Umbilical cord (tissue), 2 donors: ENCODE measurements at places on chromosomes 6 and 20.
A peak's percentile ranks its signal among the peaks of the same experiment; 100 is the strongest.

- no peak for DNase-seq
Measured at GRCh38 chr6:44712353-44713111, 325.0 kb downstream of the CDC5L start.

- peak; percentile 44 for DNase-seq
Measured at GRCh38 chr20:10863337-10864060, 189.7 kb upstream of the JAG1 start.

DNA sequence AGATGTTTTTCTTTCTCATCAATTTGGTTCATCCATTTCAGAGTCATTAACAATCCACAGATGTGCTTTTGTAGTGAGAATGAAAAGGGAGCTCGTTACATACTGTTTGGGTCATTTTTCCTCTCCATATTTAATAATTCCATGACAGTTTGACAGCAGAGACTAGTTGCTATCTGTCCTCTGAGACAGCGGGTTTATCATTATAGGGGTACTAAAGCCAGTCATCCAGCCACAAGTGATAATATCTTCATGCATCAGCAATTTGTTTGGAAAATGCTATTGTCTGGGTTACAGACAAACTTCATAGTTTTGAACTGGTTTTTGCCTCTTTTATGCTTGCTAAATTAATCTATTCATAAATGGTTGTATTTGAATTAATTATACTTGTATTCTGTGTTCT, 350.6 kb upstream of the FLRT3 start:
- no peak for DNase-seq

GRCh38 chr6:105184921-105185320, 5.1 kb upstream of the POPDC3 start:
- no peak for DNase-seq

DNA sequence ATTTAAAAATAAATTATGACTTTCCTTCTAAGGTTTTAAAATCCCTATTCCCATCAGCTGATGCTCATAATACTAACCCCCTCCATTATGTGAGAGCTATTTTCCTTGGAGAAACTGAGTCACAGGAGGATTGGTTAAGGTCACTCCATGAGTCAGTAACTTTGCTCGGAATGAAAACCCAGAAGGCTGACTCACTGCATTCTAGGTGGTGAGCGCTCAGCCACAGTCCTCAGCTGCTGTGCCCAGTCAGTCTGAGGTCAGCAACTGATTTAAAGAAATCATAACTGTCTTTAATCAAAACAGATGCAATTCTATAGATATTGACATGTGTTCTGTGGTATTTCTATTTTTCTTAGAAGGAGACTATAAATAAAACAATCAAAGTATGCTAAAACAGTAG, 359.2 kb downstream of the GJA1 start:
- DNase-seq, result peak; percentile 50

GRCh38 chr6:34025861-34026260, 120.0 kb downstream of the GRM4 start:
- no peak for DNase-seq

GRCh38 chr6:57262901-57263694, 41.0 kb upstream of the RAB23 start:
- peak; percentile 60 for DNase-seq

GRCh38 chr6:166036316-166037095, 131.1 kb downstream of the TBXT start:
- no peak for DNase-seq

- DNase-seq, result peak; percentile 77
Measured at GRCh38 chr6:105482921-105483320, 80.0 kb upstream of the PREP start.

GRCh38 chr20:22686097-22686496, 101.7 kb upstream of the FOXA2 start:
- peak; percentile 78 for DNase-seq

DNA sequence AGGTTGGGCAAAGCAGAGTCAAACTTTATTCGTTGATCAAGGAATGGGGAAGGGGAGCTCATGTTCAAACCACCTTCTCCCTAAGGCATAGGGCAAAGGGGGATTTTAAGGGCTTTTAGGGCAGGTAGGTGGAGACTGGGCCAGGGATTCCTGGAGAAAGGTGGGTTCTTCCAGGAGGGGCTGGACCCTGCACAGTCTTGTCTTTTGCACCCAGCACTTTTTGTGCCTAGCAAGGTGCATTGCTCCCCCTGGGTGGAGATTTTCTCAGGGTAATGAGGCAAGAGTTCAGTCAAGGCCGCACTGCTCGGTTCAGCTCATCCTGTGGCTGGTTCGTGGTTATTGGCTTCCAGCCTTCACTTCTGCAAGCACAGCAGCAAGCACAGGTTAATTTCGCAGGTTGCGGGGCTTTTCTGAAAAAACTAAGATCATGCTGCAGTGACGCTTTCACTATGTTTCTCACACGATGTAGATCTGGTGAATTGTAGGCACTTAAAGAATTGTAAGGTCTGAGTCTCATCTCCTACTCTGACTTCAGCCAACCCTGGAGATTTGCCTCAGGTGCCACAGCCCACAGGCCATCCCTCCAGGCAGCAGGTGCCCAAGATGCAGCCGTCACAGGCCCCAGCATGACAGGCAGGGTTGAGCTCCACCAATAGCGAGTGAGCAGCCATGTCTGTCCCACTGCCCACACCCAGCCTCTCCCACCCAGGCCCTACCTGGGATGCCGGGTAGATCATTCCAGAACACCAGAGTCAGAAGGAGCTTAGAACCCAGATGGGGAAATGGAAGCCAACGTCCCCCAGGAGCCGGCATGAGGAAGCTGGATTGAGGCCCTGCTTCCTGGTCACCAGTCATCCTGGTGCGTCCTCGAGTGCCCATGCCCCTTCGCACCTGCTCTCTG, 37.1 kb downstream of the SUN5 start:
- DNase-seq, result no peak

DNA sequence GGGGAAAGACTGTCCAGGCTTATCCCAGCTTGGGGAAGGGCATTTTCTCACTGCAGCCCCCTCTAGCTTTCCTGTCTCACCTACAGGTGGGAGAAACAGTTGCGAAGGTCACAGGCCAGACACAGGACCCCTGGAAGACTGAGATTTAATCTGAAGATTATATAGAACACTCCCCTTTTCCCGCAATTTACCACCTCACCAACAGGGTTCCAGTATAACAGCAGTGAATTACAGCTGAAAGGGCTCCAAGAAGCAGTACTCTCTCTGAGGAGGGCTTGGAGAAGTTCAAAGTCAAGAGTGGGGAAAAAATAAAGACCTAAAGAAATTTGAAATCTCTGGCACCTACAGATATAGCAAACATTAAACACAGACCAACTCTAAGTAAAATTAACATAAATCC, 111.9 kb downstream of the ANKRD60 start:
- no peak for DNase-seq

- DNase-seq, result peak; percentile 76
Measured at GRCh38 chr6:13908955-13909381, 15.8 kb upstream of the RNF182 start.

DNA sequence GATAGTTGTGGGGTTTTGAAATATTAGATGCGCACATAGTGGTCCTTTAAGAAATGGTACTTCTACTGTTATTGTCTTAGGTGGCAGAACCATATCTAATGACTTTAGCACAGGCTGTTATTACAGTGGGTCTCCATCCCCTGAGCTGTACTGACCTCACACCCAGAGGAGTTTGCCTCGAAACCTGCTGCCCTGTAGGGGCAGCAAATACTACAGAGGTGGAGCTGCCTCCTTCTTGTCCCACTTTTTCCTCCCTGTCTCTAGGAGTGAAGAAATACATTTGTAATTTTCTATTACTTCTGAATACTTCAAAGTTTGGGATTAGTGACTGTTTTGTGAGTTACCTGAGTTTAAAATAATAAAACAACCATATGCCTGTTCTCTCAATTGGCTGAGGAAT, 8.2 kb downstream of the TRIM31 start:
- no peak for DNase-seq

GRCh38 chr20:1667502-1668085, 10.0 kb upstream of the SIRPG start:
- DNase-seq, result no peak

DNA sequence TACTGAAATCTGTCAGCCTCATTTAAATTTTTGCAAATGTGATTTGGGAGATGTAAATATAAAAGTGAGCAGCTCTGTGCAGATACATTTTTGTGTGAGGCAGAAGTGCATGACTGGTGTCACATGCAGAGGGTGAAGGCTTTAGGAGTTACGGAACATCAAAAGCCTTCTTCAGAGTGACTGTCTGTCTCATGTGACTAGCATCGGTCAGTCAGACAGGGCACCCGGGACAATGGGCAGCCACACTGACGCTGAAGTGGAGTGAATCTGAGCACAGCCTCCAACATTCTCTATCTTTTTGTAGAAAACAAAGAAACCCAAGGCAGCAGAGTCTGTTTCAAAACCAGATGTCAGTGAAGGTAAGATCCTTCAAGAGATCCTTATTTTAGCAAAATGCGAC, 7.9 kb upstream of the FAM209A start:
- no peak for DNase-seq

- DNase-seq, result no peak
Measured at GRCh38 chr6:156485150-156485549, 292.0 kb upstream of the ARID1B start.

GRCh38 chr6:161085246-161085645, 93.7 kb downstream of the MAP3K4 start:
- no peak for DNase-seq

GRCh38 chr6:35728683-35729678, 7.9 kb upstream of the ARMC12 start:
- DNase-seq, result no peak

DNA sequence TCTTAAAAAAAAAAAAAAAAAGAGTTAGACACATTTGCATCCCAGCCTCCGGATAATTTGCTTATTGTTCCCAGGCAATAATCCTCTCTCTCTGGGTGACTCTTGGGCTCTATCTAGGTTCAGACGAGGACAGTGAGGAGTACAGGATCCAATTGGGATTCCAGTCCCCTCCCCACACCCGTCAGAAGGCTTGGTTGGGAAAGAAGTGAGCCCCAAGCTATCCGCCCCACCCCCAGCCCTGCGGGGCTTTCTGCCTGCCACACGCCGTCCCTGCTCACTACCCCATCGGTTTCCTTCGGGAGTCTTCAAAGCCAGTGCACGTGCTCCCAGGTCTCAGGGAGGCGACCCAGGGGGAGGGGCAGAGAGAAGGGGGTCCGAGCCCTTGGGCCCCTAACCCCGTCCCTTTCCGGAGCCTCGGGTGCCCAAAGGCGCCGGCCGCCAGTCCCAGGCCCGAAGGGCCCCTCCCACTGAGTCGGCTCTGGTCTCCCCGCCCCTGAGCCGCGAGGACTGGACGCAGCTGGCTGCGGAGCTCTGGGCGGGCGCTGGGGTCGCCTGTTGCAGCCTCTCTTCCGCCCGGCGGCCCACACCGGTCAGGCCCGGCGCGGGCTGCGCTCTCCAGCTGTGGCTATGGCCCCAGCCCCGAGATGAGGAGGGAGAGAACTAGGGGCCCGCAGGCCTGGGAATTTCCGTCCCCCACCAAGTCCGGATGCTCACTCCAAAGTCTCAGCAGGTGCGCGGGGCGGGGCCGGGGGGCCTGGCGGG, 2.5 kb downstream of the MYMX start:
- DNase-seq, result peak; percentile 86

DNA sequence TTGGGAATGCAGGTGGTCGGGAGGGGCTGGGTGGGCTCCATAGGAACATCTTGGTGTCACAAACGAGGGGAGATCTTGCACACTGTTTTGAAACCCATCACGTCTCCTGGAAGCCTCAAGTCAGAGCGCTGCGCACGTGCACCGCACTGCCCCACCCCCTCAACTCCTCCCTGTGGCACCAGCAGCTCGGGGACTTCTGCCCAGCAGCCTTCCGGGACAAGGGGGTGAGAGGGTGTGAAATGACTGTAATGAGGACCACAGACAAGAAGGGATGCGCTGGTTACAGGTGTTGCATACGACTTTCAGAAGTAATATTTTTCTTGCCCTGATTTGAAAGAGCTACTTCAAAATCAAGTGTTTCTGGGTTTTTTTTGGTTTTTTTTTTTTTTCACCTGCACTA, 60.3 kb downstream of the FOXC1 start:
- DNase-seq, result no peak

GRCh38 chr20:3645309-3646066, 17.7 kb downstream of the GFRA4 start:
- DNase-seq, result no peak
